ENCODE measurements at places on chromosomes 4 and X. TPM values are rescaled to one million over a fixed set of nuclear protein-coding genes. Genes with fewer than 3 reads are reported as not detected.
A peak's percentile ranks its signal among the peaks of the same experiment; 100 is the strongest.

DNA sequence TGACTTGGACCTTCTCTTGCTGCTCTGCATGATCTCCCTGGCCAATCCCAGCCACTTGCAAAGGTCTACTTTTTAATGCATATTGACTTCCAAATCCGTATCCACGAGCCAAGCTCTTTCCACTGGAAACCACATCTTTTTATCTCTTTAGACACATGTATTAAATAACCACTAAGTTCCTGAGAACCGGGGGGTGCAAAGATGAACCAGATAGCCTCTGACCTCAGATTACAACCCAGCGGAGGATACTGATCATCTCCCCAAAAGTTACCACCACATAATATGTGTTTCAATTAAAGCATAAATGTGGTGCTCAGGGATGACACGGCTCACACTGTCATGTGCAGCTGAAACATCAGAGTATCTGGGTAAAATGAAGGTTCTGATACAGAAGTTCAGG is 40.4 kb upstream of the FAM9B start:
- DNase-seq = no peak

FABP2 gene
- not detected for total RNA-seq

DNA sequence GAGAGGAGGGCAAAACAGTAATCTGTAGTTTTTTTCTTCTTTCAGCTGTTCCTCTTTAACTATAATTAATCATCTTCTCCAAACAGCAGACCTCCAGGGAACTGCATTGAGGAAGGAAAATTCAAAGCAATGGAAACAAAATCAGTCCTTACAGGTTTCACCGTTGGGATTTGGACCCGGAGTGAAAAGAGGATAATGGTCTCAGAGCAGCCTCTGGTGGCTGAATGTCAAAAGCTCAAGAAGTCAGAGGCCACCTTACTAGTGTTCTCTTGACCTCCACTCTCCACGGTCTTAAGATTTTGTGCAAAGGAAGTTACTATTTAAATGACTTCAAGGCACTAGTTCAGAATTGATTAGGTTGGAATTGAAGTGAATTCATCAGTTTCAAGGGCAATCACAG is 16.0 kb upstream of the MID1 start:
- peak; percentile 22 for DNase-seq

IRF2 gene
- 27.1 TPM for total RNA-seq

DNA sequence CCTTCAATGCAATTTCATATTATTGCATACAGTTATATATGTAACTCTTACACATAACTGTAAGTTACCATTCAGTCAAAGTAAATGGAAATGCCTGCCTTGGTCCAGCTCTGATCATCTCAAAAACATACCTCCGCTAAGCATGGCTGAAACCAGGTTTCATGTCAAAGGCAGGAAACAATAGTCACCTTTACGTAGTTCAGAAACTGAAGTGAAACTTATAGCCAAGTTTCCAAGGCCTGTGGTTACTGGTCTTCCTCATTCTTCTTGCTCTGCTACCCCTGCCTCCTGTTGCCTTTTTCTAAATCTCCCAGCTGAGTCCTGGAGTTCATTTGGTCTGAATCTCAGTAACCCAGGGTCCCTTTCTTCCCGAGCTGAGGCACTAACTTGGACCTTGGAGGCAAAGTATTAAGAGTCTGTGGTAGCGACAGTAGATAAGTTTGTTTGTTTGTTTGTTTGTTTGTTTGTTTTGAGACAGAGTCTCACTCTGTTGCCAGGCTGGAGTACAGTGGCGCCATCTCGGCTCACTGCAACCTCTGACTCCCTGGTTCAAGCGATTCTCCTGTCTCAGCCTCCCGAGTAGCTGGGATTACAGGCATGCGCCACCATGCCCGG is 30.8 kb downstream of the DAPP1 start:
- DNase-seq = no peak

DNA sequence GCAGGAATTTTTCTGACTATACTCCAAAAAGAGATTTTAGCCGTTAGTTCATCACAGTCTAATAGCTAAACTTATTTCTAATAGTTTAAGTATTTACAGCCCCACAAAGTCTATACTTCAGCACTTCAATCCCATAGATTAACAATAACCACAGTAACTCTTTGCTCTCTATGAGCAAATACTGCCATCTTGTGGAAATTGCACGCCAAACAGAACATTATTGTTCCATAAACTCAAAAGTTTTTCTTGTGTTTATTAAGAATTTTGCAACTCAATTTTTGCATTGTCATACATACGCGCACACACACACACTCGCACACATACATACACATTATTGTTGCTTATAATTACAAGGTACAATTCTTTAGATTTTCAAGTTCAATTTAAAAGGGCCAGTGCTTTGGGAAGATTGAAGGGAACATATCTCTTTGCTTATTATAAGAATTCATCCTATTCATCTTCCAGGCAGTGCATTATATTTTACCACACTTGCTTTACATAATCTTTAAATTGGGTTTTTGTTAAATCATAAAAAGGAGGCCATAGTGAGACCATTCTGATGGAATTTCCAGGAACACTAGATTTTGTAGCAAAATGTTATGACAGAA is 63.8 kb upstream of the ATOH1 start:
- DNase-seq = no peak

GPC3 gene
- 15.0 TPM for total RNA-seq

GRCh38 chr4:161564230-161564834 is 599.5 kb downstream of the FSTL5 start:
- DNase-seq = no peak

GRCh38 chr4:8735236-8736089 is 136.2 kb downstream of the HMX1 start:
- DNase-seq = no peak

STK26 gene
- total RNA-seq = 2.1 TPM

- DNase-seq = no peak
Observed at GRCh38 chr4:128275346-128275745, 12.3 kb downstream of the PGRMC2 start.

GRCh38 chrX:66130469-66130868 is 33.6 kb upstream of the HEPH start:
- no peak for DNase-seq

DNA sequence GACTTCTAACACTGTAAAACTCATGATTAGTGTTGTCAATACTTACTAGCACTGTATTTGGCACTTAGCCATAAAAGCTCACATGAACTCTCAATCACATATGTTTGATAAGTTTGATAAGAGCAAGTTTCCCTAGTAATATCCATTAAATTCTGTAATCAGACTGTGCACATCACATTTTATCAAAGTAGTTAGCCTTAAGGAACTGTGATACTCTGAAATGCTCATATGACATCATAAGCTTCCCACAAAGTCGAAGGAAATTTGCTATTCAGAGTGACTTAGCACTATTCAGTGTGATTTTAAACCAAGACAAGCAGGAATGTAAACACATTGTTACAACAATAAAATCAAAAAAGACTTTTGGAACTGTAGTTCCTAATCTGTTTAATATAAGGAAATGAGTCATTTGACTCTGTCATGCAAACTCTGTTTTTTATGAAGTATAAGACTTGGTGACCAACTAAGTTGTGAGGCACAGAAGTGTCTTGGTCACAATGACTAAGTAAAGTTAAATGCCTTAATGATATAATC is 6.7 kb downstream of the SLC7A11 start:
- DNase-seq = no peak

DNA sequence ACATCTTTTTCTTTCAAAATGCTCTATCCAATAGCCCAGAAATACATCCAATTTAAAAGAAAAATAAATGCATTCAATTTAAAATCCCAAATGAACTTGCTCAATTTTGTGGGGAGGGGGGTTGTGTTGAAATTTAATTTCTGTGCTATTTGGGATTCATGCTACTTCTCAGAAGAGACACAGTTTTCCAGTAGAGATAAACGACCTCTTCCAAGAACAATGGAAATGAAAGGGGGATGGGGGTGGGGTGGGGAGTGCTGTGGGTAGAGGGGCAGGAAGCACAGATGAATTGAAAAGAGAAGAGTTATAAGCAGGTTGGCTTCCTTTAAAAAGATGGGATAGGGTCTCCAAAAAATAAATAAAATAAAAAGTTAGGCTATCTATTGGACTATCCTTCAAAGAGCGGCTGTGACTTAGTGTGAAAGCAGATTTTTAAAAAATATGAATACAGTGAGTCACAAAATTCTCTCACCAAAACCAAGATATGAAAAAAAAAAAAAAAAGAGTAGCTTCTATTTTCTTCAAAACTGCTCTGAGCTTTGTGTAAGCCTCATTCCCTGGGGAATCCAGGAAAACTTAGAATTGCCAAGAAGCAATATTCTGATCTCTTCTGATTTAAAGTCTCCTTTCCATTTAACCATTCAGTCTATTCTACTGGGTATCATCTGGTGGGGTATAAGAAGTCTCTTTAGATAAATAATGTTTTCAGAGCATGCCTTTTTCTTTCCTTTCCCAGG is 324.3 kb downstream of the PTTG2 start:
- DNase-seq = no peak

RGN gene
- 13.9 TPM for total RNA-seq

EVC2 gene
- total RNA-seq = 2.9 TPM

GRCh38 chr4:11402192-11402591 is 26.5 kb downstream of the HS3ST1 start:
- no peak for DNase-seq

GRCh38 chr4:55004831-55005230 is 120.6 kb downstream of the KDR start:
- DNase-seq = peak; percentile 28

DNA sequence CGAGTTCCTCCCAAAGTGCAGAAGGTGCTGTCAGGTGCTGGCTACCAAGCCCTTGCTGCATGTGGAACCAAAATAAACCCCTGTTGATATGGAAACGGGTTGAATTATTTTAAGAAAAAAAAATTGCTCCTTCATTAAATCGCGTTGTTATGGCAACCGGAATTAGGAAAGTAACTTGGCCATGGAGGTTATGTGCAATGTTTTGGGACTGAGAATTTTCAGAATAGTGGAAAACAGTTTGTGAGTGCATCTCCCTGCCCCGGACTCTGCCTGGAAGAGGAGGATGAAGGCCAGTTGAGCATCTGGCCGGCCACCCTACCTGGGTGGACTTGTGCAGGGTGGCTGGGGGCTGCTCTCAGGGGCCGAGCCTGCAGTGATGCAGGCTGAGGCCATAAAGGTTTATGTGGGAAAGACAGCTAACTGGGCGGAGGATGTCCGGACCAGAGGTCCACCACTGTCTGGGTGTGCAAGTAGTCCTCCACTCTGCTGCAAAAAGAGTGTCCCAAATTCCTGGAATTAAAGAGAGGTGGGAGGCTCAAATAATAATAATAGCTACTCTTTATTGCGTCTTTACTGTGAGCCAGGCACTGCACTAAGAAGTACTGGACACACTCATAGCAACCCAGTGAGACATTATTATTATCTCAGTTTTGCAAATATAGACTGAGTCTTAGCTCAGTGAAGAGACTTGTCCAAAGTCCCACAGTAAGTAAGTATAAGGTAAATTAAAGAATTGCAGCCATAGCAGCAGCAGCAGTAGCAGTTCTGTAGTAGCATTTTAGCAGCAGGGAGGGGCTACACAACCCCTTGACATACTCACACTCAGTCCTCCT is 20.6 kb downstream of the RTL5 start:
- no peak for DNase-seq

- DNase-seq = no peak
Observed at GRCh38 chr4:24846716-24847115, 51.3 kb downstream of the SOD3 start.

- peak; percentile 21 for DNase-seq
Observed at GRCh38 chrX:126165721-126166461, at the start of gene DCAF12L2. DCAF12L2 (minus strand) TSS chrX:126166289; CDS start chrX:126165924, 365 bp downstream.

- DNase-seq = no peak
Observed at GRCh38 chr4:164215113-164215741, 538.7 kb upstream of the SMIM31 start.

GSTCD gene
- total RNA-seq = 5.0 TPM

DNA sequence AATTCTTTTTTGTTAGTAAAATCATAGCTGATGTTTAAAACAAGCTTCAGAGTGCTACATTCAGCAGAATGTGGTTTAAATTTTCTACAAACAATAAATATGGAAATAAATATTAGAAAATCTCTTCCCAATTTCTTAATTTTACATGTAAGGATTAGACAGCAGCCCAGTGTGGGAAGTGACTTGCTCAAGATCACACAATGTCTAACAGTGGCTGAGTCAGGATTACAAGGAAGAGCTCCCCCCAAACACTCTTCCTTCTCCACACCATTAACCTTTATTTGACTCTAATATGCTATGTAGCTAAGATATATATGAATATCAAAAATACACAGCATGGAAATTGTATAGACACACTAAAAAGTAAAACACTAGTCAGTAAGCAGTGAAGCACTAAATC is 59.5 kb downstream of the SLC10A7 start:
- no peak for DNase-seq

HHIP gene
- total RNA-seq = 0.31 TPM

CYBB gene
- 30.0 TPM for total RNA-seq

CXCL11 gene
- total RNA-seq = 0.16 TPM

DNA sequence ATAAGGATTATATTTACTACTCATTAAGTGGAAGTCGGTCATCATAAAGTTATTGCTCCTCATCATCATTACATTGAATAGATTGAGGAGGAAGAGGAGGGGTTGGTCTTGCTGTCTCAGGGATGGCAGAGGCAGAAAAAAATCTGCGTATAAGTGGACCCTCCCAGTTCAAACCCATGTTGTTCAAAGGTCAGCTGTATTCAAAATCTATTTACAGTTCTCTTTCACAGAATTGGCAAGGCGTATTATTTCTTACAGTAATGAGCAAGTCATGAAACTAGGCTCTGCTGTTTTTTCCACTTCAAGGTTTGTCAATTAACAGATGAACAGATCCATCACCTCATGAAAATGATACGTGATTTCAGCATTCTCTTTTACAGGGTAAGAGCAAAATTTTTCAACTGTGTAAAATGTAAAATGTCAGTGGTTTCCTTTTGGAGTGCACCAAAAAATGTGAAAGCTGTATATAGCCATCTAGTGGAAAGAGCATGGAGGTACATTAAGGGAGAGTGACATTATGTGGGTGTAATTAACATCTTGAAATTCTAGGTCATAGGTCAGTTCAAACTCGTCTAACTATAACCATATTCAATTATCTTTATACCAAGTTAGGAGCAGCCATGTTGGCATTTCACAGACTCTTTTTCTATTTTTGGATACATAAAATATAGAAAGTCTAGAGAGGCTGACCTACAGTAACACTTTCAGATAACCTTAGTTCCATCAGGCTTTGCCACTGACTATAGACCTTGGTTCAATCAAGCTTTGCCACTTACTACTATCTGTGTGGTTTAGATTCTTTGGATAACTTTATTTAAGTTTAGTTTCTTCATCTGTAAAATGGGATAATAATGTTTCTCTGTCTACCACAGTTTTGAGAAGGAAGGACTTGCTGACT is 30.1 kb downstream of the NEIL3 start:
- no peak for DNase-seq

FATE1 gene
- total RNA-seq = not detected

PPBP gene
- total RNA-seq = not detected

RAB39B gene
- total RNA-seq = 0.24 TPM

LAGE3 gene
- total RNA-seq = 17.7 TPM

MEPE gene
- not detected for total RNA-seq

- DNase-seq = no peak
Observed at GRCh38 chr4:110616238-110617074, 6.4 kb downstream of the PITX2 start.

All from left cardiac atrium (tissue), 4 donors.